ENCODE measurements at places on chromosomes 3 and 15. TPM values are rescaled to one million over a fixed set of nuclear protein-coding genes. Genes with fewer than 3 reads are reported as not detected.

Gene LRRN1
- not detected for total RNA-seq

Gene PFN2
- 10.8 TPM for total RNA-seq

Gene ZKSCAN7
- 0.87 TPM for total RNA-seq

Gene PLA2G4E
- not detected for total RNA-seq

Gene GPR156
- under 0.01 TPM for total RNA-seq

Gene UBA3
- total RNA-seq, result 71.1 TPM

Gene KLHL40
- total RNA-seq, result not detected

Gene SLC51A
- total RNA-seq, result not detected

Gene ITIH1
- not detected for total RNA-seq

Gene SEC62
- total RNA-seq, result 36.0 TPM

Gene TMED3
- total RNA-seq, result 253 TPM

Gene WDR93
- not detected for total RNA-seq

Gene LSMEM2
- not detected for total RNA-seq

Gene TF
- total RNA-seq, result 0.33 TPM

Gene SLC24A5
- total RNA-seq, result not detected

Gene GPR62
- under 0.01 TPM for total RNA-seq

Gene SPG11
- total RNA-seq, result 37.3 TPM
